ENCODE measurements at places on chromosomes 3 and 15.

DNA sequence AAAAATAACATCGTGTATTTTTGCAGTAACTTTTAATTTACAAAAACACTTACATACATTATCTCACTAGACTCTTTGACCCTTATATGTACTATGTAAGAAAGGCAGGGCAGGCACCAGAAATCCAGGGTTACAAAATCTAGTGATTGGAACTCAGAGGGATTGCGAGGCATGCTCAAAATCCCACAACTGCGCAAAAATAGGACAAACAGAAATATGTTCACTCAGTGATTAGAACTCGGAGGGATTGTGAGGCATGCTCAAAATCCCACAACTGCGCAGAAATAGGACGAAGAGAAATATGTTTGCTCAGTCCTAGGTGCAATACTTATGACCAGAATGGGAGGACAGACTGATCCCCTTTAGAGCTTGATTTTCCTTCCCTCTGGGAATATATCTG is 79.2 kb upstream of the TGFBR2 start:
- no peak for DNase-seq

GRCh38 chr3:179902061-179902460 is 134.7 kb downstream of the PEX5L start:
- DNase-seq = no peak

DNA sequence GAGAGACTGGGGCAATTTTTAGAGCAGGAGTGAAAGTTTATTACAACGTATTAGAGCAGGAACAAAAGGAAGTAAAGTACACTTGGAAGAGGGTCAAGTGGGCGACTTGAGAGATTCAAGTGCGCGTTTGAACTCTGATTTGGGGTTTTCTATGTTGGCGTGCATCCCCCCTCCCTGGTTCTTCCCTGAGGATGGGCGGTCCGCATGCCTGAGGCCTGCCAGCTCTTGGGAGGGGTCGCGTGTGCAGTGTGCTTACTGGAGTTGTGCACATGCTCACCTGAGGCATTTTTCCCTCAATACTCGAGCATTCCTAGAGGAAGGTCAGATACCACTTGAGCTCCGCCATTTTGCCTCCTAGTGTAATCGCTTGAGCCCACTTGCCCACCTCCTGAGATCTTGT is 10.4 kb upstream of the CHAC1 start:
- no peak for DNase-seq

DNA sequence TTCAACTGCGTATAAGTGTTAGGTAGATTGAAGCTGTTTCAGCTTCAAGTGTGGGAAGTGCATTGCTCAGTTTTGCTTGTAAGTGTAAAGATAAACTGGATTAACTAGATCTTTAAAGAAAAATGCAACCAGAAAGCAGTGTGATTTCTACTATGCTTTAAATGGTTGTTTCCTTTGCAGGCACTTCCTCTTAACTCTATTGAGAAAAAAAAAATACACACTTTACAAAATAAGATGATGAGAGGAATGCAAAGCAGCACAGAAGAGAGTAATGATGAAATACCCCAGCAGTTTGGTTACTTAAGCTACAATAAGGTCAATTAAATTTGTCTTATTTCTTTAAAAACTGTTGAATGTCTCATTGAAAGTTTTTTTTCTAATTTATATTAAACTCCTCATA is 40.8 kb downstream of the DPH6 start:
- no peak for DNase-seq

- no peak for DNase-seq
These were observed 579.9 kb upstream of the ZNF717 start for GRCh38 chr3:76365275-76365674.

DNA sequence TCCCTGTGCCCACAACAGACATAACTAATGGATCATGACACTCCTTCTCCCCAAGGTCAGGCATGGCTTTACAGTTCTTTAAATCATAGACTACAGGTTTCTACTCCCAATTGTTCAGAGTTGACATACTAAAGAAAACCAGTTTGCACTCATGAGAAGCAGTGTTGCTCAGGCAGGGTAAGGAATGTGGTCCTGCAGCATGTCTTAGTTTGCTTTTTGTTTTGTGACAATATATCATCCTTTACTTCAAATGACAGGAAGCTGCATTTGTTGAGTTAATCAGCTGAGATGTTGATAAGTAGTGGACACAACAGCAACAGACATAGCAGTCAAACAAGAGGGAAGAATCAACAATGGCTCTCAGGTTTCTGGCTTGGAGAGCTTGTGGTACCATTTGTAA is 267.5 kb downstream of the SLCO3A1 start:
- DNase-seq = peak; percentile 38

GRCh38 chr15:93042211-93042610 is 46.8 kb downstream of the RGMA start:
- DNase-seq = no peak

- DNase-seq = no peak
These were observed 54.8 kb downstream of the ANAPC13 start for GRCh38 chr3:134430950-134431445.

GRCh38 chr3:161950318-161950868 is 453.8 kb downstream of the OTOL1 start:
- no peak for DNase-seq

DNA sequence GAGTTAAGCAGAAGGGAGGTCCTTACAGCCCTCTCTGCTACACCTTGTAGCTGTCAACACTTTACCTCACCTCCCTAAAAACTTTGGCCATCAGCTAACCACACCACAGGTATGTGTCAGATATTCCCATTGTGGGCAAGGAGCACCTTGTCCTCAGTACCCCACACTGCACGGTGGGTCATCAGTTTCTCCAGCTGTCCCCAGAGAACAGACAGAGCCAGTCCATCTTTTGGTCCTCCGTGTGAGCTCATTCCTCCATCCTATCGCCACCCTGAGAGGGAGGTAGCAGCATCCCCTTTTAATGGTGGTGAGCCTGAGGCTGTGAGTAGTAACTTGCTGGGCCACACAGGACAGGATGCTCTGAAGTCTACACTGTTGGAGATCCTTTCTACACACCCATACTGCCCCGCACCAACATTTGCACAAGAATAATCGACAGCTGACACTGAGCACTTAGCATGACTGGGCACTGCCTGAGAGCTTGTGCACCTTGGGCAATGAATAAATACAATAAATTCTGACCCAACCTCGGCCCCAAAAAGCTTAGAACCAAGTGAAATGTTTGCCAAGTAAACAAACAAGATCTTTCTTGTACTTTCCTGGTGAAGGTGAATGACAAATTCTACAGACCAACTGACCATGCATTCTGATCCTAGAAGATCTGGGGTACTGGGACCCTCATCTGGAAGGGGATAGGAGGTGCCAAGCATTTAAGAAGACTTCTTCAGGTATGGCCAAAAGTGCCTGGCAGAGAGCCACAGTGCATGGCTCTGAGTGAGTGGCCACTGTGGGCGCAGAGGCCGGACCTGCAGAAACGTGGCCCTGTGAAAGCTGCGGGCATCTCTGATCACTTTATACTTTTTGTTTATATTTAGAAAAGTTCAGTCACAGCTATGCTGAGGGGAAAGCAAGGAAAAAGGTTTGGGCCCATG is 6.9 kb downstream of the CHCHD4 start:
- DNase-seq = no peak

GRCh38 chr3:49839193-49839809 is 17.1 kb downstream of the TRAIP start:
- peak; percentile 86 for DNase-seq

DNA sequence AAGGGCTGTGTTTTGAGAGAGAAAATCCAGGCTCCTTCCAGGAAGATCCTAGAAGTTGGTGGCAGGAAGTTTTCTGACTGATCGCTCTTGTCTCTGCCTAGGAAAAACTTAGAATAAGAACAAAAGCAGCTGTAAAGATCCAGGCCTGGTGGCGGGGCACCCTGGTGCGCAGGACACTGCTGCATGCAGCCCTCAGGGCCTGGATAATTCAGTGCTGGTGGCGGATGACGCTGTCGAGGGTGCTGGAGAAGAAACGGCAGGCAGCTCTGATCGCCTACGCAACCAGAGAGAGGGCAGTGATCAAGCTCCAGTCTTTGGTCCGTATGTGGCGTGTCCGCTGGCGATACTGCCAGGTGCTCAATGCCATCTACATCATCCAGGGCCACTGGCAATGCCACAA is 1.5 kb downstream of the IQCF2 start:
- peak; percentile 60 for DNase-seq

GRCh38 chr3:39021465-39022285 is 30.1 kb downstream of the SCN11A start:
- DNase-seq = no peak

- DNase-seq = no peak
These were observed 91.2 kb downstream of the EOMES start for GRCh38 chr3:27630885-27631284.

- DNase-seq = no peak
These were observed 66.0 kb downstream of the MESD start for GRCh38 chr15:80923668-80924067.

- DNase-seq = peak; percentile 98
These were observed 2.0 kb downstream of the AP2M1 start for GRCh38 chr3:184176377-184177330.

DNA sequence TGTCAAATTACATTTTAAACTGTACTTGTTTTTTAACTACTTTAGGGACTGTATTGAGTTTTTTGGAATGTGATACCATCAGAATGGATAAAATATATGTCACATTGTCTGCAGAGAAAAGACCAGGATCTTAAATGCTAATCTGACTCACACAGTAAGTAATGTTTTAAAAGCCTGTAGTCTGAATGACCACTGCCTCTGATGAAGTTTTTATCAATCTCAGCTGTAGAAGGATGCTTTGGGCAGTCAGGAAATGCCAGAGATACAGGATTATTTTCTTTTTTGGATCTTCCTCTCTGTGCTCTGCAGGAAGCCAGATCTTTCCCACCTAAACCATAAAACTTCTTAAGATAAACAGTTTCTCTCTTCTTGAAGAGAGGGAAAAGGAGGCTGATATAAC is 73.1 kb upstream of the PRTG start:
- DNase-seq = no peak

- no peak for DNase-seq
These were observed 1.1 kb upstream of the CEMIP start for GRCh38 chr15:80777826-80778620.

- DNase-seq = peak; percentile 53
These were observed 91.9 kb upstream of the SNRPN start for GRCh38 chr15:24862726-24863521.

DNA sequence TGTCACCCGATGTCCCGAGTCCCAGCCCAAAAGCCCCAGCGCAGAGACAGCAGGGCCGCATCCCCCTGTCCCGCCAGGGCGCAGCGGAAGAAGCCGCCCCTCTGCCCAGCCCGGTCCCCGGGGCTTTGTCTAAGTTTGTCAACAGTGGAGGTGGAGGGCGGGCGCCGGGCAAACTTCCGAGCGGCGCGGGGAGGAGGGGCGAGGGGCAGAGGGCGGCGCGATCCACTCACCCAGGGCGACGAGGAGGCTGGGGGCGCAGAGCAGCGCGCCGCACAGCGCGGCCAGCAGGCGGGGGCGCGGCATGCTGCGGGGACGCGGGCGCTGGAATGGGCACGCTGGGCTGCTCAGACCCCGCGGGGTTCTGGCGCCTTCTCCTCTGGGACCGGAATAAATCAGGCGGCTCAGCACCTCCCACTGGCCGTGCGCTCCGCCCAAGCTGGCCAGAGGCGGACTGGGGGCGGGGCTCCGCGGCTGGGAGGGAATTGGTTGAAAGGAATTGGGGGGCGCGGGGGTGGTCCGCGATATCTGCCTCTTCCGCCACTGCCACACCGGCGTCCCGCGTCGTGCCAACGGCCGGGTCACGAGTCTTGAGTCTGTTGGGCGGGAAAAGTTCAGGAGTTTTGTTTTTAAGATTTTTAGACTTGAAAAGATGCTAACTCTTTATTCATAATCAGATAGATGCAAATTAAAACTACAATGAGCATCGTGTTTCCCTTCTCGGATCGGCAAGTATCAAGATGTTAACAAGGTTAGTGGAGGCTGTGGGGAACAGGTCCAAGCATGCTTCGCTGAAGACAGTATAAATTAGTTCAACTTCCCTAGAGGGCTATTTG is at the start of gene MFGE8:
Gene MFGE8, minus strand, starts transcription at position 363 of the 833 bp plus-strand sequence. Its CDS starts 60 bp downstream, at position 303.
- DNase-seq = peak; percentile 94

- DNase-seq = no peak
These were observed 104.6 kb downstream of the ZIC4 start for GRCh38 chr3:147301781-147302180.

- peak; percentile 77 for DNase-seq
These were observed 9.0 kb downstream of the KY start for GRCh38 chr3:134641671-134642300.

- DNase-seq = no peak
These were observed 271.7 kb downstream of the UACA start for GRCh38 chr15:70491641-70492040.

DNA sequence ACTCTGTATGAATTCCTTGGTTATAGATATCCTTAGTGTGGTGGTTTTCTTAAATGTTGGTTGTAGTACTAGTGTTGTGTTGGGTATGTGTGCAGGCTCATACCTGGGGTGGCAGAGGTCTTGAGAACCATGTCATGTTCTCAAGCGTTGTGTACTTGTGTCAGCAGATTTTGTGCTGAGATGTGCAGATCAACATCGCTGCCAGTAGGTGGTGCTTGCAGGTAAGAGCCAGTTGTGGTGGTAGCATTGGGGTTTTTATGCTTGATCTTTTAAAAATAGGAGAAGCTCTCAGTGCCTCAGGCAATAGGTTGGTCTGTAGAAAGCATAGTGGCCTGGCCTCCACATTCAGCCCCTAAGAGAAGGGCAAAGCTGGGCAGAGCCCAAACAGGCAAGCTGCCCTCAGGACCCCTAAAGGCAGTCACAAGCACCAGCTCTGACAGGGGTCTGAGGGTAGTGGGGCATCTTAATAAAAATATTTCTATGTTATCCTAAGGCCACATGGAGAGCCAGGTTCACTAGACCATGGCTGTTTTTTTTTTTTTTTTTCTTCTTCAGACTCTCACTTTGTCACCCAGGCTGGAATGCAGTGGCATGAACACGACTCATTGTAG is 164.0 kb downstream of the IL20RB start:
- DNase-seq = peak; percentile 78

DNA sequence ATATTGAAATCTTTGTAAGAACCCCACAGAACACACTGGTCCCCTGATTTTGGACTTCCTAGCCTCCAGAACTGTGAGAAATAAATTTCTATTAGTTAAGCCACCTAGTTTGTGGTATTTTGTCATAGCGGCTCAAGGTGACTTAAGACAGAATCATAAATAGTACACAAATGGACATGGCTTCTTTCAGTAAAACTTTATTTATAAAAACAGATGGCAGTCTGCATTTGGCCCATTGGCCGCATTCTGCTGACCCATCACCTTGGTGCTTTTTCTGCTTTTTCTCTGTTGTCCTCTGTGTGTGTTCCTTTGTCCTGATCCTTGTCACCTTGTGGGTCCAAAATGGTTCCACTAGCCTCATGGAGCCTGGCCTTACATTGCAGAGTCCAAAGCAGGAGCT is 363.6 kb downstream of the PTPRG start:
- no peak for DNase-seq

DNA sequence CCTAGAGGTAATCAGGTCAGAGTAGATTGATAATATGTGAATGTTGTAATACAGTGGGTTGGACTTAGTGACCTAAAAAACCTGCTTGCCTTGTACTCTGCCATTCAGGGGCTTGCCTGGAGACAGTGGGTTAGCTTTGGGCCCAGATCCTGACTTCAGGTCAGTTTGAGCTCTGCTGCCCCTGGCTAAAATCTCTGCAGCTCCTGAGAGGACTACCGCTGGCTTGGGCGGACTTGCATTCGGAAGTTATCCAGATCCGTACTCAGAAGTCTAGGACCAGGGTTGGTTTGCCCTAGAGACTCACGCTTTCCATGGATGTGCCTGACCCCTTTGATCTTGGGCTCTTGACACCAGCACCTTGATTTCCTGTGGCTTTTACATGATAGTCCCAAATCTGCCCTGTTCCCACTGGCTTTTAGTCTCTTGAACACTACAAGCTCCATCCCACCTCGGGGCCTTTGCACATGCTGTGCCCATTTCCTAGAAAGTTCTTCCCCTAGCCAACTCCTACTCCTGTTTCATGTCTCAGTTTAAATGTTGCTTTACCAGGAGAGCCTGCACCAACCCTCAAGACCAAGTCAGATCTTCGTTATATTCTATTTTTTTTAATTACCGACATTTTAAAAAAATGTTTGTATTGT is 5.9 kb downstream of the ACSBG1 start:
- DNase-seq = no peak
